ENCODE measurements at places on chromosomes 11 and 22.

DNA sequence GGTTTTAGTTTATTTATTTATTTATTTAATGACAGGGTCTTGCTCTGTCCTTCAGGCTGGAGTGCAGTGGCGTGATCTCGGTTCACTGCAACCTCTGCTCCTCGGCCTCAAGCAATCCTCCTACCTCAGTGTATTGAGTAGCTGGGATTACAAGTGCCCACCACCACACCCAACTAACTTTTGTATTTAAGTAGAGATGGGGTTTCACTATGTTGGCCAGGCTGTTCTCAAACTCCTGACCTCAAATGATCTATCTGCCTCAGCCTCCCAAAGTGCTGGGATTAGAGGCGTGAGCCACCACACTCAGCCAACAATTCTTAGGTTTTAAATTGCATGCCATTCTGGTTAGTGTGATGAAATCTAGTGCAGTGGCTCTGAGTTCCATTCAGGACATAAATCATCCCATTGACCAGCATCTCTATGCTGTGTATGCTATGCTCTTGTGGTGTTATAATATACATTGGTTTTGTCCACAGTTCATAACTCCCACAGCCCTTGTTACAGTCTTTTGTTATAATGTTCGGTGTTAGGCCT, 28.5 kb downstream of the ZNF280B start:
- DNase-seq = no peak

- no peak for DNase-seq
Observed at GRCh38 chr11:31797190-31798056, 13.7 kb downstream of the PAX6 start.

GRCh38 chr22:37244114-37244921, at the start of gene RAC2:
TSS of gene RAC2 (minus strand) at chr22:37244269. CDS start at chr22:37244148, 121 bp downstream.
- DNase-seq = peak; percentile 81

DNA sequence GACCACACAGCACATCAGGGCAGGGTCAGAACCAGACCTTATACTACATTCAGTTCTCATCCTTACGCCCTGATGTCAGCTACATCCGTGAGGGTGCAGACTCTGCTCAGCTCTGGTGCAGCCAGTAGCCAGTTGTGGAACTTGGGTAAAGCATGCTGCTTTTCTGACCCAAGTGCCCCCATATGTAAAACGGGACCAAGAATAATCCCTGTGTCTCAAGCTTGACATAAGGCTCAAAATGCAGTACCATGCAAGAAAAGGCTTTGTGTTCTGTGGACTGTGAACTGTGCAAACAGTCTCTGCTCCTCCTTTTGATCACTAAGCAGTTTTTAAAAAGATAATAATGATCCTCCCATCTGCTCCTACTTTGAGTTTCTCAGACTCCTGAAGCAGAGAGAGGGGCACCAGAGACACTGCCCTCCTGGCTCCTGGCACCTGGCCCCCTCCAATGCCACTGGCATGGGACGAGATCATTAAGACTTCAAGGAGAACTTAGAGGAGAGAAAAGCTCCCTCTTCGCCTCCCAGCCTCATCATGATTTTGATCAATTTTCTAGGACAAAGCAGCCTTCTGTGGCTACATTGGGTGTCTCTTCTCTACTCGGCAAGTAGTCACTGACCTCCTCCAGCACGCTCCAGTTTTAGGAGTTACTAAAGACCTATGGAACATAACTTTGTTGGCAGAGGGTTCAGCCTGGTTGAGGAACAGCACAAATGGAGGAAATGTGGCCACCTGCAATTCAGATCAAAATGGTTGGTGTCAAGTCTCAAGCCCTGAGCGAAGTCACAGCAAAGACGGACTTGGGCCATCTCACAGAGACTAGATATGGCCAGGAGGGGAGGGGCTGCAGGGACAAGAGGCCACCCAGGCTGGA, 23.9 kb downstream of the IL10RA start:
- no peak for DNase-seq

- DNase-seq = no peak
Observed at GRCh38 chr11:61414547-61414946, 15.2 kb downstream of the CPSF7 start.

GRCh38 chr11:72735495-72736027, 16.6 kb downstream of the ARAP1 start:
- no peak for DNase-seq

DNA sequence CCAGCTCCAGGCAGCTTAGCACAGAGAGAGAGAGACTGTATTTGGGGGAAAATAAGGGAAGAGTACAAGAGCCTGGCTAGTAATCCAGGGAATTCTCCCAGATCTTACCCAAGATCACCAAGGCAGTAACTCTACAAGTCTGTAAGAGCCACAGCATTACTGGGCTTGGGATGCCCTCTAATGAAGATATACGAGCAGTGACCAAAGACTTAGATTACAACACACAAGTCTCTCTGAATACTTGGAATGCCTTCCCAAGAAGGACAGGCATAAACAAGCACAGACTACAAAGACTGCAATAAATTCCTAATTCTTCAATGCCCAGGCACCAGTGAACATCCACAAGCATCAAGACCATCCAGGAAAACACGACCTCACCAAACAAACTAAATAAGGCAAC, 17.7 kb downstream of the DNAJC24 start:
- DNase-seq = no peak

DNA sequence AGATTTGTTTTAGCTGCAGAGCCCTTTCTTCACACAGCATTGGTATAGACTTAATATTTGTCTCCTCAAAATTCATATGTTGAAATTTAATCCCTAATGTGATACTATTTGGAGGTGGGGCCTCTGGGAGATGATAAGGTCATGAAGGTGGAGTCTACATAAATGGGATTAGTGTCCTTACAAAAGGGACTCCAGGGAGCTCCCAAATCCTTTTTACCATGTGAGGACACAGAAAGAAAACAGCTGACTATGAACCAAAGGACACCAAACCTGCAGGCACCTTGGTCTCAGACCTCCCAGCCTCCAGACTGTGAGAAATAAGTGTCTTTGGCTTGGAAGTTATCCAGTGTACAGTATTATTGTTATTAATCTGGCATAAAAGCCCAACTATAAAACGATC, 10.2 kb downstream of the SLC35F2 start:
- no peak for DNase-seq

DNA sequence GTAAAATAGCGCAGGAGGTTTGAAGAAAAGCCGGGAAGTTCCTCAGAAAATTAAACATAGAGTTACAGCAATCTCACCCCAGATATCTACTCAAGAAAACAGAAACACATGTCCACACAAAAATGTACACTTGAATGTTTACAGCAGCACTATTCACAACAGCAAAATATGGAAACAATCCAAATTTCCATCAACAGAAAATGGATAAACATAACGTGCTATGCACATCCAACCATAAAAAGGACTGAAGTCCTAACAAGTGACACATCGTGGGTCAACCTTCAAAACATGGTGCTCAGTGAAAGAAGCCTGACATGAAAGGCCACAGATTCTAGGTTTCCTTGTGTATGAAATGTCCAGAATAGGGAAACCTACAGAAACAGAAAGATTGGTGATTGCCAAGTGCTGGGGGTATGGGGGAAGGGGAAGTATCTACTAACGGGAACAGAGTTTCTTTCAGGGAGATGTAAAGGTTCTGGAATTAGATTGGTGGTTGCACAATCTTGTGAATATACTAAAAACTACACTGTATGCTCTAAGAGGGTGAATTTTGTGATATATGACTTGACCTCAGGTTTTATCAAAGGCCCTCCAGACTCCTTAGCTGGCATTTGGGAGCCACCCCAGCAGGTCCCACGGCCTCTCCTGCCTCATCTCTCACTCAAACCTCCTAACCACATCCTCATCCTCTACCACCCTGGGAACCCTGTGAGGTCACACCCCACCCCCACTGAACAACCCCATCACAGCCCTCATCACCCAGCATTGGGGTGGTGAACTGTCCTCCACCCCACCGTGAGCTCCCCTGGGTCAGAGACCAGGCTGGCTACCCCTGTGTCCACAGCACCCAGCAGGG, 69.2 kb upstream of the PRR5 start:
- DNase-seq = no peak

DNA sequence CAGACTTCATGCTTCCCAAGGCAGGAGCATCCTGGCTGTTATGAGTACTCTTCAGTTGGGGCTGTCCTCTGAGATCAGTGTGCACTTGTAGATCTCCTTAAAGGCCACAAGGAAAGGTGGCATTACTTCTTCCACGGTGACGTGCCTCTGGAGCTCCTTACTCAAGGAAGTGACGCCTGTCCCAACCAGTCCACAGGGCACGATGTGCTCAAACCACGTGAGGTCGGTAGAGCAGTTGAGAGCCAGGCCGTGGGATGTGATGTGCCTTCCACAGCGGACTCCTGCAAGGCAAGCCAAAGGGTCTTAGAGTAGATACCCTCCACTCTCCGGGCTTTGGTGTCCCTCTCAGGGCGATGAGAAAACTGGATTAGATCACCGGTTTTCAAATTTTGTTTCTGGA, 1.4 kb downstream of the LIPT2 start:
- DNase-seq = no peak

DNA sequence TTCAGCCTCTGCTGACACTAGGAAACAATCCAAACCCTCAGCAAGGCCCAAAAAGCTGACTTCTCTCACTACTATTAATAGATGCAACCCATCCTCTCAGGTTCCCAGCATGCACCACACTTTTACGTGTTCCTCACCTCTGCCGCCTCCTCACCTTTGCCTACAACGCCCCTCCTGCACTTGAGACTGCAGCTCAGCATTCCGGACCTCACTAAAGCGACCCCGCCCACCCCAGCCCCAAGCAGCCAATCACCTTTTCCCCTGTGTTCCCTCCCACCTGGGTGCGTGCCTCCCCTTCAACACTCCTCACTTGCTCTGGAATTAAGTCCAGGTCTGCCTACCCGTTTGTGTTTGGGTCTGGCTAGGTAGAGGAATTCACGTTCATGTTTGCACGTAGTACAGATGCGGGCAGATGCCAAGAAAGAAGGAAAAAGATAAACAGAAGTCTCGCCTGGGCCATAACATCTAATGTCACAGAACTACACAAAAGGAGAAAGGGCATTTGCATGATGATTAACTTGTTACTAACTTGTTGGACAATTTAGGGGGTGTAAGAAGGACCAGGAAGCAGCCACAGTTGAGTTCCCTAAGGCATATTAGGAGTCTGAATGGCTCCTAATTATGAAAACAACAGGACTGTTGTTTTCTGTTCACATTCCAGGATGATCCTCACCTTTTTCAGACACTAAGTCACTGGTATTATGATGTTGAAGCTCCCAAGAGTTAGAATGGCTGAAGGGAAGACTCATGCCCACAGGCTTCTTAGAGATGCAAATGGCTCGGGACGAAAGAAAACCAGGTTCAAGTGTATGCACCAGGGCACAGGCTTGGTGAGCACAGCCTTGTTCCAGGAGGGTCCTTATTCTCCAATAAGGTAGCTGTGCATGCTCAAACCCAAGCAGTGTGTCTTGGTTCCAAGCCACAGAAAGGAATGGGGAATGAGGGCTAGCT, 102.2 kb downstream of the MICAL3 start:
- no peak for DNase-seq

DNA sequence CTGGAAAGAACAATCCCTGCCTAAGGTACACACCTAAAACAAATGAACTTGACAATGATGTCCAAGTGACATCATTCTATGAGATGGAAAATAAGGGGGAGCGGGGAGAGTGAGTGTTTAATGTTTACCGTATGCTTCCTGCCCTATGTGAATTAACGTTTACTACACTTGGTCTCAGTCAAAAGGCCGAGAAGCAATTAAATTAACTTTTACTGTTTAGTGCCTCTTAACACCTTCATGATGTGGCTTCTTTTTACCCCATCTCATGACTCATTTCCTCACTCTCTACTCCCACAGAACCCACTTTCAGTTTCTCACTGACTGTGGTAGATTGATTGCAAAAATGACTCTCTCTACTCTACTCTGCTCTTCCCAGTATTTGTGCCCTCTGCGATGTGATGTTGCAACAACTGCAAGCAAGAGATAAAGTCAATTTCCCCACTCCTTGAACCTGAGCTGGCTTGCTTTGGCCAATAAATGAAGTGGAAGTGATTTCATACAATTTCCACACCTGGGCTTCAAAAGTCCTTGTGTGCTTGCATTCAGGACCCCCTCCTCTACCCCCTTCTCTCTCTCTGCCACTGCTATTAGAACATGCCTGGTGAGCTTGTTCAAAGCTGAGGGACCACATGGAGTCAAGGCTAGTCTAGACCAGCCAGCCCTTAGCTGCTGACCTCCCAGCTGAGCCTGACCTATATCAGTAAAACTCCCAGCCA, 11.6 kb upstream of the ALKBH3 start:
- no peak for DNase-seq

GRCh38 chr11:39374963-39375698, 2084.3 kb downstream of the LRRC4C start:
- DNase-seq = no peak

- DNase-seq = no peak
Observed at GRCh38 chr22:44878483-44879300, 126.3 kb downstream of the ARHGAP8 start.

DNA sequence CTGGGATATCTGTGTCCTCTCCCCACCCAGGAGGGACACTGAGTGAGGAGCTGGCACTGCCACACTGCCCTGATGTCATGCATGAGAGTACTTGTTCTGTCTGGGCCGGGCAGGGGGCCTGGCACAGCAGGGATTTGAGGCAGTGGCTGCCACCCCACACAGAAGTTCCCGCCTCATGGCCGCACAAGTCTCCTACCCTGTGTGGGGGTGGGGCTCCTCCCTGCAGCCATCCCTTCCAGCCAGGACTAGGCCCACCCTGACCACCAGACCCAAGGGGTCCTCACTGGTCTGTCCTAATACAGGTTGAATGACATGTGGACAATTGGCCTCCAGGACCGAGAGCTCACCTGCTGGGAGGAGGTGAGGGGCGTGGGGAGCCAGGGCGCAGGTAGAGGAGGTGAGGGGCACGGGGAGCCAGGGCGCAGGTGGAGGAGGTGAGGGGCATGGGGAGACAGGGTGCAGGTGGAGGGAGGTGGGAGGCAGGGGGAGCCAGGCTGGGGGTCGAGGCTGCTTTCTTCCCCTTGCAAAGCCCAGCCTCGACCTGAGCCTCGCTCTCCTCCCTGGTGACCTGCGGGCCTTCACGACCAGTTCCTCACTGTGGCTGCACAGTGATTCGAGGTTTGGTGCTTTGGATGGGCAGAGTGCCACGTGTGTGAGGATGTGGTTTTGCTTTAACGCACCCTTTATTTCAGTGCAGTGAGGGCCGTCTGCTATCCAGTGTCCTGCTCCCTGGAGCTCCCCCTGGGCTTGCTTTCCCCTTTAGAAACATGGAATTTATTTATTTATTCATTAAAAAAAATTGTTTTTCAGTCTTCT, 7.4 kb downstream of the LZTR1 start:
- no peak for DNase-seq

DNA sequence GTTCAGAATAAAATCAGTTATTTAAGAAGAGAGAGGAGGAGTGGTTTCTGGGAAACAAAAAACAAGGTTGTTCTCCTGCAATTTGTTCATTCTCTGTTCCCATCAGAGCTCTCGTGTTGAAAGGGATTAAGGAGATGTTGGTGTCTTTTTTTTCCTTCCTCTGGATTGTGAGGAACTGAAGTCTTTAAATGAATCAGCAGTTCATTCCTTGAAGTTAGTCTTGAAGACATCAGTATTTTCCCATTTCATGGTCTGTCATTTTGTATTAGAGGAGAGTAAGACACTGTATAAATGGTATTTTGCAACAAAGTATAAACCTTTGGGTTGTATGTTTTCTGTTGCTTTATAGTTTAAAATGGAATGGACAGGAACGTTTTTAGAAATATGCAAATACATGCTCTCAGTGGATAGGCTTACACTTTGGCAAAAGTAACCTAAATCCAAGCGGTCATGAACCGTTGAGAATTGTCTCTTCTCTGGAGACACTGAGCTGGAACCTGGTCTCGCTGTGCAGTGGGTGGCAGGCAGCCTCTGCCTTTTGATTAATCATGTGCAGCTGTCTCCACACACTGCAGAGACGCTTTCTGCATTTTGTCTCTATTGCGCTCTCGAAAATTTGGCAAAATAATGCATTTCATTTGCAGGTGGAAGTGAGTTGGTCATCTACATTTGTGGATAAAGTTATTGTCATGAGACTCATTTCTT, 33.0 kb downstream of the SAMM50 start:
- no peak for DNase-seq
